ENCODE measurements at places on chromosomes 12 and 14. TPM values are rescaled to one million over a fixed set of nuclear protein-coding genes. Genes with fewer than 3 reads are reported as not detected.

GPR84 gene
- total RNA-seq = not detected

PTPRO gene
- total RNA-seq = 0.15 TPM

RIPK3 gene
- 0.84 TPM for total RNA-seq

KRT83 gene
- total RNA-seq = not detected

SIX1 gene
- total RNA-seq = 48.8 TPM

HCAR3 gene
- total RNA-seq = not detected

OR4Q2 gene
- total RNA-seq = not detected

KCNH5 gene
- total RNA-seq = 0.17 TPM

NDUFA12 gene
- 202 TPM for total RNA-seq

ATP5MC2 gene
- 613 TPM for total RNA-seq

ERBB3 gene
- 0.45 TPM for total RNA-seq

BATF gene
- not detected for total RNA-seq

P2RX2 gene
- not detected for total RNA-seq

CCDC175 gene
- total RNA-seq = not detected

CPNE6 gene
- not detected for total RNA-seq

FBXO33 gene
- 13.8 TPM for total RNA-seq

WNT1 gene
- not detected for total RNA-seq

ISM2 gene
- total RNA-seq = 0.15 TPM

ST8SIA1 gene
- total RNA-seq = 0.89 TPM

PPP4R4 gene
- total RNA-seq = 0.45 TPM

CFAP73 gene
- not detected for total RNA-seq

SLCO1A2 gene
- not detected for total RNA-seq

ULK1 gene
- total RNA-seq = 6.6 TPM

ADCY6 gene
- total RNA-seq = 13.3 TPM

All from bronchus fibroblast of lung (primary cell).